ENCODE measurements at places on chromosomes 1 and 21.

DNA sequence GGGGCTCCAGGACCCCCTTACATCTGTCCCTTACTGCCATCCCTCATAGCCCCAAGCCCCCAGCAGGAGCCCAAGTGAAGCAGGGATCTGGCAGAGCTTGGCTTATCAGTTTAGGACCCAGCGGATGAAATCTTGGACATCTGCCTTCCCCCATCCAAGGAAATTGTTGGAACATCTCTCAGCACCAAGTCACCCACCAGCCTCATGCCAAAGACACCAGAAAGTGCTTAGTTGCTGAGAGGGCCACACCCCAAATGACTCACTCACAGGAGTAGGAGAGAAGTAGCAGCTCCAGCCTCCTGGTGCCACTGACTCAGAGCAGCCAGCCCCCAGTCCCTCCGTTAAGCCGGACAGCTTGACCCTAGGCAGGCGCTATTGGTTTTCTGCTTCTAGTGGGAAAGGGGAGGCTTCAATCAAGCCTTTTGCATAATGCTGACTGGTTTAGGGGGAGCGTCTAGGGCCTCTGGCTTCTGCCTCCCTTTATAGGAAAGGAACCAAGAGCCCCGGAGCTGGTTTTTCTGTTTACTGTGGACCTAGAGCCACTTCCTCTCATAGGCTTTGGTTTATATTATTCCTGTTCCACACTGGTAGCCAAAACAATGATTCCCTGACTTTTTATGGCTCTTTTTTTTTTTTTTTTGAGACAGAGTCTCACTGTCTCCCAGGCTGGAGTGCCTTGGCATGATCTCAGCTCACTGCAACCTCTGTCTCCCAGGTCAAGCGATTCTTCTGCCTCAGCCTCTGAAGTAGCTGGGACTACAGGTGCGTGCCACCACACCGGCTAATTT lies 114.2 kb upstream of the IPO9 start:
- DNase-seq: no peak

- DNase-seq: no peak
Measured at GRCh38 chr1:3836421-3836820, 20.6 kb downstream of the CEP104 start.

DNA sequence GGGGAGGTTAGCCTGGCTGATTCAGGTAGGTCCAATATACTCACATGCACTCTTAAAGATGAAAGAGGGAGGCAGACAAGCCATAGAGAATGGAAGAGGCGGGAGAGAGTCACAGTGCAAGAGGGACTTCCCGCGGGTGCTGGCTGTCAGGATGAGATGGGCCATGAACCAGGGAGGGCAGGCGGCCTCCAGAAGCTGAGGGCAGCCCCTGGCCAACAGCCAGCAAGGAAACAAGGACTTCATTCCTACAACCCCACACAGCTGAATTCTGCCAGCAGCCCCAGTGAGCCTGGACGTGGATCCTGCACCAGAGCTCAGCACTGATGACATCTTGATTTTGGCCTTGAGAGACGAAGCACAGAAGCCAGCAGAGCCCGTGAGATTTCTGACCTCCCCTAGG lies 15.1 kb upstream of the B3GALT5 start:
- no peak for DNase-seq

DNA sequence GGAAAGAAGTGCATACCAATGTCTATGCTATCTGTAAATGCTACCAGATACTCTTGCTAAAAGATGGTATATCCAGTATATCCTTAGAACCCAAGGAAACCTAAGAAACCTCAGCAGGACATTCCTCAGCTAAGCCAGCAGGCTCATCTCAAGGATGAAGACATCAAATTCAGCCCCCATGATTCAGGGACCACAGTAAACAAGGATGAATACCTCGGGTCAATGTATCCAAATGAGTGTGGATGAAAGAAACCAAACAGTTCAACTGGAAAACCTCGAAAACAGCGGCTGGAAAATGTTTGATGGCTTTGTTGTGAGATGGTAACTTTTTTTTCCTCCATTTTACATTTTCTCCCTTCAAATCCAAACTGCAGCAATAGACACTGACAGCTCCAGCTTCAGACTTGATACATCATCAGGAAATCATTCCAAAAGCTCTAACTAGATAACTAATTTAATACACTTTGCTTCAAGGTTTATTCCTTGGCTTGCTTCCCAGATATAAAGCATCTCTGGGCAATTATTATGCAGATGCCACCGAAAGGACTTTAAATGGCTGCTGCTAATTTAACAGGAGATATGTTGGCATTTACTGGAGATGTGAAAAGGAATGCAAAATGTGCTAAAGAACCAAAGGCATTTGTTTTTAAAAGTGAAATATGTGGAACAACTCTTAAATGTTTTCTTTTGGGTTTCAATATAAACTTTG lies 73.6 kb downstream of the SMYD2 start:
- DNase-seq: no peak

DNA sequence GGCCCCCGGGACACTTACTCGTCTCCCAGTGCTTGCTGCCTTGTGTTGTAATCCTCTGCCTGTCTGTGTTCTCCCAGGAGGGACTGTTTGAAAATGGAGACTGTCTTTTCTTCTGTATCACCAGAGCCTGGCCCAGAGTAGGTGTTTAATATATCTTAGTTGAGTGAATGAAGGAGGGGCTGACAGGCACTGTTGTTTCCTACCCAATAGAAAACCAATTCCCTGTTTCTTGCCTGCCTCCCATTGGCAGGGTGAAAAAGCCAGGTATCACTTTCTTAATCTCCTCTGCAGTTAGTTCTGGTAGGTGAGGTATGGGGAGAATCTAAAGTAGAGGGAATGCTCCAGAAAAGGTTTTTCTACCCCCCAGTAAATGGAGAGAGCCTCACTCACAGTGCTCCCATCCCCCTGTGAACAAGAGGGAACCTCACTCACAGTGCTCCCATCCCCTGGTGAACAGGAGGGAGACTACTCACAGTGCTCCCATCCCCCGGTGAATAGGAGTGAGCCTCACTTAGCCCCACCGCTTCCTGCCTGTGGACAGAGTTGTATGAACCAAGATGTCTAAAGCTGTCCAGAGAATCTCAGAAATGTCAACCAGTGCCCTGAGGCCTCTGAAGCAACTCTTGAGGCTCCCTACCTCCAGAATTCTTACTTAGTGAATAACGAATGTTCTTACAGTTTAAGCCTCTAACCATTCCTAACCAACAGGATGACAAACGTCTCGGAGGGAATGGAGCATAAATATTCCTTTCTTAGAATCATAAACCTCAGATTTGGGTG lies at the start of gene GJA5:
TSS of gene GJA5 (minus strand) at position 122 of the 780 bp plus-strand sequence. CDS start 1,364 bp downstream, outside the sequence.
- no peak for DNase-seq

GRCh38 chr1:204201348-204202040 lies 5.2 kb upstream of the KISS1 start:
- DNase-seq: no peak

GRCh38 chr1:1875932-1876331 lies 15.0 kb downstream of the GNB1 start:
- no peak for DNase-seq

GRCh38 chr1:230236301-230237008 lies 169.4 kb downstream of the GALNT2 start:
- no peak for DNase-seq

GRCh38 chr21:44534688-44535087 lies 5.3 kb downstream of the KRTAP10-1 start:
- no peak for DNase-seq

- DNase-seq: no peak
Measured at GRCh38 chr1:97869441-97869840, 51.4 kb downstream of the DPYD start.

- DNase-seq: no peak
Measured at GRCh38 chr1:87632232-87632631, 303.6 kb downstream of the LMO4 start.

GRCh38 chr21:36247316-36248010 lies 72.5 kb upstream of the MORC3 start:
- DNase-seq: no peak

DNA sequence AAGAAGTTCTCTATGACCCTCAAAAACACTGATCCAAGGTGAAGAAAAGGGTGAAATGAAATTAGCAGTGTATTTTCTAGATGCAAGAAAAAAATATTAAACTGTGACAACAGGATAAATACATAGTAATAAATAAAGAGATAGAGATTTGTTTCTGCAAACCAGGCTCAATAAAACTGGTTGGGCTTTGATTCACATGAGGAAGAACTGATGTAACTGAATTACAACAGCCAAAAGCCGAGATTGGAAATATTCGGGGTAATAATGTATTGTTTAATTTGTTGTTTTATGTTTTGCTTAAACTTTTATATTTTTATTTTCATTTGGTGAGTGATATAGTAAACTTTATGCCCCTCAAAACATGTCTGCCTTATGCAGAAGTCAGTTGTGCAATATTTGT lies 285.0 kb downstream of the BRINP3 start:
- no peak for DNase-seq

GRCh38 chr1:52602856-52603600 lies 857 bp downstream of the GPX7 start:
- no peak for DNase-seq

DNA sequence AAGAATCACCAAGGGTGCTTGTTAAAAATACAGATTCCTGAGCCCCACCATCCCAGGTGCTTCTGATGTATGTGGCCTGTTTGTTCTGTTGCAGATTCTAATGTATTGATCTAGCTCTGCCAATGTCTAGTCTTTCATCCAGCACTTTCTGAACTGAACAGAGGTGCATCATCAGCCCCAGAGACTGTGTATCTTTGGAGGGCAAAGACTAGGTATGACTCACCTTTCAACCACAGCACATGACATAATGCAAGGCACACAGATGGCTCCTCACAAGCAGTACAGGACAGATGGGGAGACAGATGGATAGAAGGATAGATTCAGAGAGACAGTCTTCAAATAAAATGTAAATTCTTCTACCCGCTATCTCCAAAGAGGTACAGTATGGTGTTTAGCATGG lies 32.3 kb downstream of the CD58 start:
- no peak for DNase-seq

- DNase-seq: no peak
Measured at GRCh38 chr1:47522935-47523834, 85.3 kb downstream of the FOXD2 start.

DNA sequence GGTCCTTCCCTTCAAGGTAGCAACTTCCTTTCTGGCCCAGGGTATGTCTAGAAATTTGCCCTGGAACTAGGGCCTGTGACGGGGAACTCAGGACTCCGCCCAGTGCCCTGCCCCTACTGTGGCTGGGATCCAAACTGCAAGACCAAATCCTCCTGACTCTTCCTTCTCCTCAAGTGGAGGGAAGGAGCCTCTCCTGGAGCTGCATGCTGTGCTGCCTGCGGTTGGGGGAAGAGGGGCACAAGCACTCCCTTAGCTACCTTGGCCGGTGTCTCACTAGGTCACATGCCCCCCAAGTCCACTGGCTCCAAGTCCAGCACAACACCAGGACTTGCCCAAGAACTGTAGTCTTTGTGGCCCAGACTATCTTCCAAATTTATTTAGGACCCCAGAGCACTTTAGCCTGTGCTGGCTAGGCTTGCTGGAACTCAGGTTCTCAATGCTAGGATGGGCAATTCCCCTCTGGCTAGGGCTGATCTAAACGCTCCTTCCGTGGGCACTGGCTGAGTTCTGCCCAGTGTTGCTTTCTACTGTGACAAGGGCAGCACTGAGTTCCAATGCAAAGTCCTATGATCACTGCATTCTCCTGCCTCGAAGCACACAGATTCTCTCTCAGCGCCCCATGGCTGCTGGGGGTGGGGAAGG lies 12.2 kb downstream of the ADSS2 start:
- DNase-seq: peak; percentile 44

DNA sequence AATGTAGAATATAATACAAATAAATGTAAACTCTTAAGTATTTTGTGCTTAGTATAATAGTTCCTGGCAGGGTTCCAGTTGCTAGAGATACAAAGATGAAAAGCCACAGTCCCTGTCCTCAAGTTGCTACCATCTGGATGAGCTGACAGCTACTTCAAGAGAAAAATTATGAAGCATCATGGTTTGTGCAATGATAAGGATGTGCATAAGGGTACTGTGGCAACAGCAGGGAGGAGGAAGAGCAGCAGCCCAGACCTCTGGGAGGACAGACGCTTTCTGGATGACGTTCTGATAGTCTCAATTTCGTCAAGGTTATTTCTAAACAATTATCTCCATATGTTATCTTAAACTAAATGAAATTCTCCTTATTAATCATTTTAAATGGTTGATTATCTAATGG lies 198.9 kb downstream of the NTNG1 start:
- no peak for DNase-seq

DNA sequence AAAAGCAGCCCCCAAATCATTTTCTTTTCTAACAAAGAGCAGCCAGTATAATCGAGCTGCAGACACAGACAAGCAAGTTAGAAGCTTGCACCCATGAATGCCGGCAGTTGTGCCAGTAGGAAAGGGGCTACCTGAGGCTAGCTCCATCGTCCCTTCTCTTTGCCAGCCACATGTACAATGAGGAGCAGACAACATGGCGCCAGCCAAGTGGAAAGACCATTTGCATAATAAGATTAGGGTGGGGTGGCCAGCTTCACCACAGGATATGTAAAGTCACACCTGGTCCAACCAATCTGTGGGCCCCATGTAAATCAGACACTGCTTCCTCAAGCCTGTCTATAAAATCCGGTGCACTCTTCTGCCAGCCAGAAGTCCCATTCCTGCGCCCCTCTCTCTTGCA lies 103.7 kb downstream of the CCDC185 start:
- no peak for DNase-seq

DNA sequence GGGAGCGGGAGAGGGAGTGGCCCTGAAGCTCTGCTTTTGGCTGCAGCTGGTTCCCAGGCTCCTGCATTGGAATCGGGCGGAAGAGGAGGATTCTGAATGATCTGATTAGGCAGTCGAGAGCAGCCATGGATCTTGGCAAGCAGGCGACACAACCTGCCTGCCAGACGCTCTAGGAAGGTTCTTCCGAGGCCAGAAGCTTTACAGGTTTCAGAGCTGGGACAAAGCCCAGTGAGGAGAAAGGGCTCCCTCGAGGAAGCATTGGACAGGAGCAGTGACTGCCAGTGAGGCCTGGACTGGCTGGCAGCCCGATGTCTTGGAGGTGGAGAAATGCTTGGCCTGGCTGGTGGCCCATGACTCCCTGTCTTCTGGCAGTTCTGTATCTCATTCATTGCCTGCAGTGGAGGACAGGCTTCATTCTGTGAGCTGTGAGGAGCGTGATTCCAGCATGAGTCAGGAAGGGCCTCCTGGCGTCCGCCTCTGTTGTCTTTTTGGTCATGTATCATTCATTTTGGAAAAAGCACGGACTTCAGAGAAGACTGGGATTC lies 132.7 kb upstream of the IPO9 start:
- no peak for DNase-seq

DNA sequence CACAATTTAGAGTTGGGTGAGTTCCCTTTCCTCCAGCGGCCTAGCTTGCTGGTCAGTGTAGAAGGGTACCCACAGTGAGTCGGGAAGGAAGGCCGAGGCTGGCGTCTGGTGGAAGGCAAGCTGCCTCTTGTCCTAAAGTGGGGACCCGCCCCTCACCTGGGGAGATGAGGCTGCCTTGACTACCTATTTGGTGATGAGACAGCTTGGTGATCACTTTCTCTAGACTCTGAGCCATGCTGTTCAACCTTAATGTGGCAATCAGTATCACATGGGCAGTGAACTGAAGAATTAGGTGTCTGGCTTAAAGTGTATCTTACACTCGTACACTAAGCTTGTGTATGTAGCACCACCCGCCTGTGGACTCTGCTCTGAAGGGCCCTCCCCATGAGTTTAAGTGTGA lies 100.7 kb downstream of the COLGALT2 start:
- no peak for DNase-seq
